ENCODE measurements at places on chromosomes 13 and 19.

DNA sequence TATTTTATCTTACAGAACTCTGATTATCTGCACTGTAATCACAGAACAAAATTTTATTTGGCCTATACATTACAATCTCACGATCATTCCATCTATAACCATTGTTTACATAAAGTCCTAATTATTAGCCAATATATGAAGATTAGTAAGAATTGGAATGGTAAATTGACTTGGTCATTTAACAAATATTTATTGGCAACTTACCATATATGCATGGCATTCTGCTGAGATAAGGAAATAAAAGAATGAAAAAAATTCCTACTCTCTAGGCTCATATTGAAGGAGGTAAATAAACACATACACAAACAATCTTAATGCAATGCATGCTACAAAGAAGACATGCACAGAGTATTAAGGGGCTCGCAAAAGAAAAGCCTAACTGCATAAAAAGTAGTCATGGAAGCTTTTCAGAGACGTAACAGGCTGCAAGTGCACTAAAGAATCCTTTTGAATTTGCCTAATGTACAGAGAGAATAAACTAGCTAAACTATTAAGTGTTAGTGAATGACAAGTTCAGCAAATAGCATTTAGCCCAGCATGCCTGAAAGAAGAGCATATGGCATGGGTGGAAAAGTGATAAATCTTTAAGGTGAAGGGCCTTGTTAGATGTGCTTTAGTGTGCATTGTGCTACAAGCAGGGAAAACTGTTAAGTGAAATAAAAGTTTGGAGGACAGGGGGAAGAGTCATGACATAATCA is 1131.1 kb downstream of the PCDH9 start:
- DNase-seq, result no peak

DNA sequence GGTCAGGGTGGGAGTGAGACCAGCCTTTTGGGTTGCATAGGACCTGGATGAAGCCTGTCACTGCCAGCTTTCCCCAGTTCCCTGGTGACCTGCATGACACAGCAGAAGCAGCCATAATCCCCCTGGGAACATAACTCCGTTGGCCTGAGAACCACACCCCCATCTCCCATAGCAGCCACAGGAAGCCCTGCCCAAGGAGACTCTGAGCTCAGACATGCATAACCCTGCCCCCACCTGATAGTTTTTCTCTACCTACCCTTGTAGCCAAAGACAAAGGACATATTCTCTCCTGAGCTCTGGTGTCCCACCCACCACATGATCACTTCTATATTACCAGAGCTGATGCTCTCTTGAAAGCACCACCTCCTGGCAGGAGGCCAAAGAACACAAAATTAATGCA is 413.5 kb upstream of the HTR2A start:
- DNase-seq, result no peak

DNA sequence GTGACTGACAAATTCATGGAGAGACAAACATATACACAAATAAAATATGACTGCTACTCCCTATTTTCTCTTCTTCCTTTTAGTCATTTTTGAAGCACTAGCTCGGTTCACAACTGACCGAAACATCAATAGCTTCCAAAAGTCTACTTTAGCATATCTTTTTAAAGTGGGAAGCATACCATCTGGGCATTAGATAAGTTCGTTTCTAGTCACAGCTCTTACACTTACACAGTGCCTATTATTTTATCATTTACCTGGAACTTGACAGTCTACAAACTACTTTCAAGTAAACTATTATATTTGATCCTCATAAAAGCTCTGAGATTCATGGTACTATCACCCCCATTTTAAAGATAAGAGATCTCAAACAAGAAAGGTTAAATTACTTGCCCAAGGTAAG is 458.5 kb downstream of the LMO7 start:
- no peak for DNase-seq

GRCh38 chr13:111857336-111857735 is 209.6 kb upstream of the SOX1 start:
- DNase-seq, result no peak

- peak; percentile 79 for DNase-seq
These were observed 14.0 kb upstream of the GPR4 start for GRCh38 chr19:45615795-45616703.

DNA sequence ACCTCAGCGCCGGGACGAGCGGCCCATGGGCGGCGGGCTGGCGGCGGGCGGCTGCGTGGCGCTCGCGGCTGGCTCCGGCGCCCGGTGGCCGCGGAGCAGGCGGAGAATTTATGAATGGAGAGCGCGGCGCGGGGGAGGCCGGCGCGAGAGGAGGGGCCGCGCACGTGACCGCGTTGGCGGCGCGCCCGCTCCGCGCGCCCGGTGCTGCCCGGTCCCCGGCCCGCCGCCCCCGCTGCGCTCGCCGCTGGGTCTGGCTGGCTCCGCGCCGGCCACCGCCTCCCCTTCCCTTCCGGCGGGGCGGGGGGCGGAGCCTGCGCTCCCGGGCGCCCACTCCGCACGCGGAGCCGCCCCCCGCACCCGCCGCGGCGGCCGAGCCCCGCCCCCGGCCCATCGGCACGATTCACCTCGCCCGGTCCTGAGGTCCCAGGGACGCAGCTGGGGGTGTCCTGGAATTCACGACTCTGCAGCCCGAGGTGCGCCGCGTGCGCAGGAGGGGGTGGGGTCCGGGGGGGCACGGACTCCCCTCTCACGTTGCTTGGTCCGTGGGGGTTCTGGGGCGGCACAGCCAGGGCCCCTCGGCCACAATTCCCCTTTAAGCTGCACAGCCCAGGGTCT is at the start of gene CBARP:
CBARP (minus strand) TSS at position 252 of the 615 bp plus-strand sequence. CDS start 1,905 bp downstream, outside the sequence.
- no peak for DNase-seq

DNA sequence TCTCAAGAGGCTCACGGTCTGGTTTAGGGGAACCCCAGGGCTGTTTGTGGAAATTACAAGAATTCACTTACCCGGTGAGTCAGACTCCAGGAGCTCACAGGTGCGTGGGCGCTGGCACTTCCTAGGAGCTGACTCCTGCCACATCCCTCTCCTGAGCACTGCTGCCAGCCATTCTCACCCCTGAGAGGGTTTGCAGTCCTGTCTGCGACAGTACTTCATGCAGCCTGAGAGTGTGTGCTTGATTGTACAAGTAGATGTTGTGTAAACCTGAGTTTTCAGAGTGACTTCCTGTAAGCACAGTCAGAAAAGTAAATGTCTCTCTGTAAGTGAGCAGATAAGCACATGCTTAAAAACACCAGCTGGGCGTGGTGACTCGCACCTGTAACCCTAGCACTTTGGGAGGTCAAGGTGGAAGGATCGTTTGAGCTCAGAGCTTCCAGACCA is 8.1 kb downstream of the MRPL4 start:
- no peak for DNase-seq

GRCh38 chr19:3479834-3480215 is 500 bp downstream of the SMIM24 start:
- DNase-seq, result peak; percentile 23

DNA sequence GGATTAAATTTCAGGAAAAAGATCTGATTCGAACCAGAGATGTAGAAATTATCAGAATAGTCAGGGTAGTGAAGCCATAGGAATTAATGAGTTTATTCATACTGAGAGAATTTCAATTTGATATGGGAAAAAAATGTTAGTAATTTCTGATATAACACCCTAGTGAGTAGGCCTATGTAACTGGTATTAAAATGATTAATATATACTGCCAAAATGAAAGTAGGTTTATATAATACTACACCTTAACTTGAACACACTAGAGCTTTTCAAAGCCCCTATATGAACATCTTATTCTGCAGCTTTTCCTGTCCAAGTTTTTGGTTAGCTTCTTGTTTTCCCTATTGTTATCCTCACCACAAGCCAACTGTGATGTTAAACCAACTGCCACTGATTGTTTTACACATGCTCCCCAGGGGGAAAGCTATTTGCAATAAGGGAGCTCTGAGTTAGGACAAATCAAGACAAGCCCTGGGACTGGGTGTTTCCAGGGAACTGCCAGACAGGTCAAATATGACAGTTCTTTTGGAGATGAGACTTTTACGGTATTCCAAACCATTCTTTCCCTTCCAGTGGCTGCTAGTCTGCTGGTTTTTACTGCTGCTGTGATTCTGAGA is 45.3 kb downstream of the FNDC3A start:
- DNase-seq, result no peak

GRCh38 chr19:55153652-55154264 is 3.8 kb downstream of the TNNI3 start:
- DNase-seq, result no peak

- no peak for DNase-seq
These were observed 109.5 kb downstream of the MZT1 start for GRCh38 chr13:72617951-72618350.
